ENCODE measurements at places on chromosomes 7 and 10.
A peak's percentile ranks its signal among the peaks of the same experiment; 100 is the strongest.

- no peak for DNase-seq
Measured at GRCh38 chr10:80473692-80474596, 19.8 kb downstream of the TSPAN14 start.

GRCh38 chr7:142391191-142391992, 133.5 kb upstream of the PRSS58 start:
- DNase-seq, result no peak

GRCh38 chr10:74870191-74870590, 43.8 kb downstream of the KAT6B start:
- no peak for DNase-seq

- DNase-seq, result no peak
Measured at GRCh38 chr7:8762803-8763202, 329.4 kb downstream of the NXPH1 start.

DNA sequence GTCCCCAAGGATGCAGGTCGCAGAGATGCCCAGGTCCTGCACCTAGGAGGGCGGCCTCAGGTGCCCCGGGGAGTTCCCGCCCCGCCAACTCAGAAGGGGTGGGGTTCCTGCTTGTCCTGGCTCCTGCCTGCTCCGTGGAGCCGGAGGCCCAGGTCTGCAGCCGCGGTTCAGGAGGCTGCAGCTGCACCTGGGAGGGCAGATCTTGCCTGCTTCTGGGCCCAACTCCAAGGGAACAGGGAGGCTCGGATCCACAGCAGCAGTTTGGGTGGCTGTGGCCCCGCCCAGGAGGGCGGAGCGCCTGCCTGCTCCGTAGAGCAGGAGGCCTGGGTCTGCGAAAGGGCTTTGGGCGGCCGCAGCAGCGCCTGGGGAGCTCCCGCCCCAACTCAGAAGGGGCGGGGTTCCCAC, 108.2 kb upstream of the EGR2 start:
- peak; percentile 74 for DNase-seq

- no peak for DNase-seq
Measured at GRCh38 chr10:32957341-32958084, 517 bp downstream of the ITGB1 start.

GRCh38 chr7:21371360-21371759, 56.5 kb upstream of the SP4 start:
- no peak for DNase-seq

DNA sequence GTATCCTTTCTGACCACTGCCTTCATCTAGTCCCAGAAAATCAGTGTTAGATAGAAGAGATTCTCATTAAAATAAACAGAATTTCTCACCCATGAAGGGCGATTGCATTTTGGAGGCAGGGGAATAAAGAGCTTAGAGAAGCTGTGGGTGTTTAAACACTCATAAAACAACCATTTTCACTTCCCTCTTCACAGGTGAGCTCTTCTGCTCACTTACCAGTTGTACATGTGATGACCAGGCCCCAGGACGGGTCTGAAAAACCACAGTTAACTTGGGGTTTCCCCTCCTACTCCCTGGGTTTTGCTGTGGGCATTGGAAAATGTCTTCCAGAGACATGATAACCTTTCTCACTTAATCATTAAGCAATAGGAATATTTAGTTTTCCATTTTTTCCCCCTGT, 411.6 kb upstream of the DPP6 start:
- DNase-seq, result no peak

DNA sequence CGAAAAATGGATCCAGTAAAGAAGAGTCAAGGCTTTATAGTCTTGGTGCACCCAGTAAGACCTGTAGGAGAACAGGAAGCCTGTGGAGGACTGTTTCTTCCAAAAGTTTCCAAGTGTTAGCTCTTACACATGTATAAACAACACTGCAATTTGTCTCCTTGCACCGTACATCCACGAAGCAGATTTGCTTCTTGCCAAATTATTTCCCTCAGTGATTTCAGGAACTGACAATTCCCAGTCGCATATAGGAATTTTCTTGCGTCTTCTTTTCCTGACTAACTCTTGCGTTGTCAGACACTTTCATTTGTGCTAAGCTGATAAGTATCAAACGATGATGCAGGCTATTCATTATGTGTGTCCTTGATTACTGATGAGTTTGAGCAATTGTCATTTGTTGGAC, 182.1 kb downstream of the PKD1L1 start:
- no peak for DNase-seq

DNA sequence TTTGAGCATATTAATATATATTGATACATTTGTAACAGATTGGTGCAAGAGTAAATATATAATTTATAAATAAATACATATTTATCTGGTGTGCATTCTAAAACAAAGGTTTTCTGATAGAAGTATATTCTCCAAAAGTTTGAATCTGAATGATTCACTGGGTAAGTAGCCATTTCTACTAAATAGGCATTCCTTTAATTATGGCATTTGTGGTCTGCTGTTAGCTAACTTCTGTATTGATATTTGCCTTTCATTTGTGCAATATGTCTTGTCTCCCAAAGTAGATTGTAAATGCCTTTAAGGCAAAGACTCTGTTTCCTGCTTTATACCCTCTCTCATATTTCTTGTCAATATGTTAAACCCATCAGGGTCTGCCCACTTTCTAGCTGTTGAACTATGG, 11.1 kb upstream of the ARID5B start:
- no peak for DNase-seq

GRCh38 chr10:100744136-100744986, 1.0 kb upstream of the PAX2 start:
- no peak for DNase-seq

GRCh38 chr10:79067241-79068202, 1.2 kb upstream of the ZMIZ1 start:
- peak; percentile 78 for DNase-seq

- DNase-seq, result no peak
Measured at GRCh38 chr10:50260791-50261281, 9.5 kb upstream of the ASAH2 start.

GRCh38 chr10:20630092-20630643, 266.9 kb downstream of the NEBL start:
- no peak for DNase-seq

GRCh38 chr10:93701866-93702209, 554 bp downstream of the FRA10AC1 start:
- DNase-seq, result no peak

- no peak for DNase-seq
Measured at GRCh38 chr7:98085674-98086073, 21.0 kb upstream of the LMTK2 start.

GRCh38 chr10:90992462-90992861, 71.6 kb upstream of the ANKRD1 start:
- DNase-seq, result no peak

DNA sequence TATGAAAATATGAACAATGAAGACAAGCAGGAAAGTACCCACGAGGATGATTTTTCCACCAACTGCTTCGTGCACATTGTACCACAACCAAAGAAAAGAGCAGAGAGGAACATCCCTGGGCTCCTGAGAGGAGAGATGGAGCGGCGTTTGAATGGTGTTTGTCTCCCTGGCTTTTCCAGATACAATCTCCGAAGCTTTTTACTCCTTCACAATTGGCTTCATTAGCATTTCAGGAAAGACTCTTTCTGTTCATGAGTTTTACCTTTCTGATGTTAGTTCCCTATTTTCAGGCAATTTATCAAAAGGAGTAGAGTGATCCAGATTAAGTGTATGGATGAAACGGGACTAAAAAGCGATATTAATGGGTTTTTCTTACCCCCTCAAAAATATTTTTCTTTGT, 49.3 kb downstream of the LYZL2 start:
- DNase-seq, result no peak

GRCh38 chr10:102509387-102509786, 5.6 kb downstream of the SUFU start:
- no peak for DNase-seq

DNA sequence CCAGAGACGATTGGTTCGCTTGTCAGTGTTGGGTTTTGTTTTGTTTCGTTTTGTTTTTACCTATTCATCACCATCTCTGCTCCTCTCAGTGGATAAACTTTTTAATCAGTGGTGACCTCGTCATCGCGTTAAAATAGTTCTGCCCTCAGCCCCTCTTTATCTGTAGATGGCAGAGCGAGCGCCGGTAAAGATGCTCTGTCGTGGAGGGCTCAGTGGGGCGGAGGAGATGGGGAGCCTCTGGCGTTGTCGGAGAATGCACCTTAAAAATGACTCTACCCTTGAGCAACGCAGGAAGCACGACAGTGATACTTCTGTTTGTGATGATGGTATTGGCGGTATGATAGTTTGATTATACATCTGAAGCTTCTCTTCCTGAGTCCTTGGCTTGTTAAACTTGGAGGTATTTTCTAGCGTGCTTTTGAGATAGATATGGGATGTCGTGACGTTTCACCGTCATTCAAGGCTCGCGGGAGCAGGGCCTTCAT, 554 bp downstream of the CSGALNACT2 start:
- no peak for DNase-seq

DNA sequence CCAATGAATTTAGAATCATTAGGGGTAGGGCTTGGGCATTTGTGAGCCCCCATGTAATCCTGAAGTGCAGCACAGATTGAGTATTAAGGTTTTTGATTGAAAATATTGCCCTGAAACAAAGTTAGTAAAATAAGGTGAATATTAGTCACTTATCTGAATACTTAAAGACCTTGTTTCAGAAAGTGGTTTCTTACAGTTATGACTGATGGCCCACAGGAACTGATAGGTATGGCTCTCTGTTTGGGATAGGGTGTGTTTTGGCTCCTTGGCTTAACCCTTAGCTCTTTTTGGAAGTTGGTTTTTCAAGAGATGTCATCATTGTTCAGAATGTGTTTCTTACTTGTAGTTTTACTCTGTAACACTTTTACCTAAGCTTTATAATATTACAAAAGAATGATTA, 34.8 kb downstream of the MDFIC start:
- DNase-seq, result no peak

- no peak for DNase-seq
Measured at GRCh38 chr7:133196856-133197612, 55.8 kb upstream of the EXOC4 start.

DNA sequence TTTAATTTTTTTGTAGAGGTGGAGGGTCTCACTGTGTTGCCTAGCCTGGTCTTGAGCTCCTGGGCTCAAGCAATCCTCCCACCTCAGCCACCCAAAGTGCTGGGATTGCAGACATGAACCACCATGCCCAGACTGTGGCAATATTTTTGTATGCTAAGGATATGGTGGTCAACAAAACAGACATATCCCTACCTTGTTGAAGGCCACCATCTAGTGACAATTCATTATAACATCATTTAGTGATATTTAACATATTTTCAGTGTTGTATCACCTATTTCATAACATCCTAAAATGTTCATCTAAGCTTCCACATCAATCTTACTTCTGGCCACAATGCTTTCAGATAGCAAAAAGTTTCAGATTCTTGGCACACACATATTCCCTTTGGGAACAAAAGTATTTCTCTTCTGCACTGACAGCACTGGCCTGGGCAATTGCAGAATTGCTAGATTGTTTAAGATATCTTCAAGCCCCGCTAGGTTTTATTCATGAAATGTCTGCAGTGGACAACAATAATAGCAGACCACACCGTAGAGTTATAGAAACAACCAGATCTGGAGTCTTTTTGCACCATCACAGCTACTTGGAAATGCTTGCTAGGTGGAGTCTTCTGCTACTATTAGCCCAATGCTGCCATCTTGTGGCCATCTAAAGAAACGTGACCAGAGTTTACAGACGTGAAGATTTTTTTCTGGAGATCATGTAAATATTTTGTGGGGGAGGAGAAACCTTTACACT, 58.4 kb downstream of the DNAJC12 start:
- DNase-seq, result peak; percentile 79

DNA sequence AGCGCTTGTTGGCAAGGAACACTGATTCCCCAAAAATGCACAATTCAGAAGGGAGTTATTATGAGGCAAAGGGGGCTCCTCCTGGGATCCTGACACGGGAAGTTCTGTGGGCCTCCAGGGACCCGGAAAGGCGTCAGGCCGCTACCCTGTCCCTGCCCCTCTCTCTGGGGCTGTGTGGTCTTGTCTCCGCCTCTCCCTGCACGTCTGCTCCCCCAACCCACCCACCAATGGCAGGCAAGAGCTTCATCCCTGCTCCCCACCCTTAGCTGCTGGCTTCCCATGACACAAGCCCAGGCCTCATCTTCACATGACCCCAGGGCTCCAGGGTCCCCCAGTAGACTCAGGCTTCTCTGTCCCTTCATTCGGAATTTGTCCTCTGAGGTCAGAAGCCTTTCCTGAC, 31.0 kb upstream of the ADRB1 start:
- DNase-seq, result no peak

DNA sequence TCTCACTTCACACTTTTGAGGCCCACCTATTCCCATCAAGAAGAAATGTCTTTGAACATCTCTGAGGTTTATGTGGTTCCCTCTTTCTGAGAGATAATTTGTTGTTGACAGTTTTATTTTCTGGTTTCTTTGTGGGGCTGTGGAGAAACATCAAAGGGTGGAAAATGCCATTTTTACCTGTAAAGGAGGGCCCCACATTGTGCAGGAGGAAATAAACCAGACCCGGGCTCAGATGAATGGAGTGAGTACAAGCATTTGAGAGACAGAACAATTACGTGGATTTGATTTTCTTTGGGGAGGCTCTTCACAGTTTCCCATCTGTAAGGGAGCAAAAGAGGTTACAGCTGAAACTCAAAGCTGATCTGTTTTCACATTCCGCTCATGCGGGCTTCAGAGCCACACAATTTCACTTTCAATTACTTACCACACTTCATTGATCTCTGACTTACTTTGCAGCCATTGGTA, 29.8 kb downstream of the ITPRIP start:
- no peak for DNase-seq

DNA sequence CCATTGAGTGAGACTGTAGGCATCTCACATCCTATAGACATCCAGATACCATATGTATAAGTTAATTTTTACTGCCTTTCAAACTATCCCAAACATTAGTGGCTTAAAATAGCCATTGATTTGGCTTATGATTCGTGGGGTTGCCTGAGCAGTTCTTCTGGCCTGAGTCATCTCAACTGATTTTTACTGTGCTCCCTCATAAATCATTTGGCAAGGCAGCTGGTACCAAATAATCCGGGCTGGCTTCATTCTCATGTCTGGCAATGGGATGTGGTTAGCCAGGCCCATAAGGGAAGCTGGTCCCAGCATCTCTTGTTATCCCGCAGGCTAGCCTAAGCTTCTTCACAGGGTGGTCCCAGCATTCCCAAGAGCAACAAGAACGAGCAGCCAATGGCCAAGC, 6.7 kb upstream of the LRGUK start:
- DNase-seq, result no peak

GRCh38 chr7:126079151-126079550, 1149.5 kb upstream of the POT1 start:
- DNase-seq, result no peak

- no peak for DNase-seq
Measured at GRCh38 chr10:66836057-66836456, 89.8 kb upstream of the LRRTM3 start.

GRCh38 chr10:114970515-114970914, 32.5 kb downstream of the TRUB1 start:
- DNase-seq, result no peak
